ENCODE measurements at places on chromosomes 11 and 22. TPM values are rescaled to one million over a fixed set of nuclear protein-coding genes. Genes with fewer than 3 reads are reported as not detected.

The ANO5 gene
- polyA plus RNA-seq, result 9.6 TPM

The PATE4 gene
- polyA plus RNA-seq, result not detected

The OAF gene
- 26.4 TPM for polyA plus RNA-seq

The PDE2A gene
- 23.2 TPM for polyA plus RNA-seq

The TRIM6 gene
- 0.50 TPM for polyA plus RNA-seq

The TMEM191B gene
- polyA plus RNA-seq, result not detected

DNA sequence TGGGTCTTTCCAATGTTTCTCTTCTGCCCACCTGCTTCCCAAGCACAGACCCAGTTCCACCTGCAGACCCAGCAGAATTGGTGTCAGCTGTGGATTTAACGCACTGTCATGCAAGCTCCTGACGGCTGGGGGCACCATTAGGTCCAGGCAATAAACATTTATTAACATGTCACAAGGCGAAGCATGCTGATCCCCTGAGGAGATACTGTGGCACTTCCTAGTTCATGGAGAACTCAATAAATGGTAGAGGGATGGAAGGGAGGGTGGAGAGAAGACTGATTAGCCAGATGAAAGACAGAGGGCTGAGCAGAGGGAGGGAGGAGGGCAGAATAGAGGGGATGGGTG lies 68.3 kb upstream of the TSPAN18 start:
- DNase-seq, result no peak
- H3K27me3 ChIP-seq, result no peaks in the 10 kb centered on the region
- no peak overlapping the region for H3K27ac ChIP-seq
- no peaks in the 10 kb centered on the region for H3K4me1 ChIP-seq
- no peaks in the 10 kb centered on the region for H3K36me3 ChIP-seq

DNA sequence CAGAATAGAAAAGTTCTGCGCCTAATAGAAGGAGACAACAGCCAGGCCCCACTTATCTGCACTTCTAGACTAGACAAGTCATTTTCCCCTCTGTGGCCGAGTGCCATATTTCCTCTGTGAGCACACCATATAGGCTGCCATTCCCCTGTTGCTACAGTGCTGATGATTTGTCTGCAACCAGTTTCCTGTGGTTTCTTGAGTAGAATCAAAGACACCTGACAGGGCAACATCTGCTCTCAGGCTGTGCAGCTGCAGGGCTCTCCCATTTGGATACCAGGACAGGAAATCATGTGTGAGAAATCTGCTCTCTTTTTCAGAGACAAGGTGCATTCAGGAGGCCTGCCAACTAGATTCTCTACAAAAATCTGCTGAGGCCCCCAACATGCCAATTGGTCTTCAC lies 879.3 kb downstream of the DLG2 start:
- no peak for DNase-seq
- H3K36me3 ChIP-seq, result no peaks in the 10 kb centered on the region
- H3K4me3 ChIP-seq, result no peak overlapping the region
- H3K27ac ChIP-seq, result no peak overlapping the region

DNA sequence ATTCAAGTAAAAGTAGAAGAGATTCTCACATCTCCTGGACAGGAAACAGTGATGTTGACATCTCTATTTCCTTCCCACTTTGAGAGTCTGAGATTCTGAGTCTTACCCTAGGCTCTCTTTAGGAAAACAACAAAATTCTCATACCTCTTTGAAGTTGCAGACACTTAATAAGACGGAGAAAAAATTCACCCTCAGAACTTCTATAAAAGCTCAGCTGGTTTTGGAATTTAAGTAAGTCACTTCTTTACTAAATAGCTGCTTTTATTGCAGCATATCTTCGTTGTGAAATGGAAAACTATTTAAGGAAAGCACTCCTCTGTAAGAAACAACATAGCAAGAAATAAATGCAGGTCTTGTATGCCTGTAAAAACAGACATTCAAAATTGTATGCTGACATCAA lies 79.1 kb downstream of the MSANTD4 start:
- no peaks in the 10 kb centered on the region for H3K4me1 ChIP-seq
- no peak overlapping the region for H3K27ac ChIP-seq
- H3K36me3 ChIP-seq, result no peaks in the 10 kb centered on the region
- no peaks in the 10 kb centered on the region for H3K27me3 ChIP-seq
- H3K4me3 ChIP-seq, result no peak overlapping the region
- DNase-seq, result no peak

DNA sequence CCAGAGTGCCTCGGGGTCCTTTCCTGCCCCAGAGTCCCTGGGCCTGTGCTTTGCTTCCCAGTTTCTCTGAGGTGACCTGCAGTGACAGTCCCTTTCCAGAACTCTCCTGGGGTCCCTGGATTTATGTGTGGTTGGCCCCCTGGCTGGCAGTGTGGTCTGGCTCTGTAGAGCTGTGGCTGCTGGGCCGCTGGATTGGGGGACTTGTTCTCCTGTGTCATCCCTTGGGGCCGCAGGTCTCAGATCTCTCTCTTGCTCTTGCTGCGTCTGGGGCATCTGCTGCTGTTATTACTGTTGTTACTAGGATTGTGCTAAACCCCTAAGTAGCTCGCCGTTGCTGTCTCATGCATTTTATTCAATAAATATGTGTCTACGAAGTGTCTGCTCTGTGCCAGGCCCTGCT lies 31.9 kb downstream of the FAM83F start:
- no peaks in the 10 kb centered on the region for H3K36me3 ChIP-seq
- DNase-seq, result no peak
- H3K27me3 ChIP-seq, result no peaks in the 10 kb centered on the region

GRCh38 chr11:131823772-131824171 lies 453.4 kb downstream of the NTM start:
- DNase-seq, result no peak
- H3K27ac ChIP-seq, result no peak overlapping the region
- H3K27me3 ChIP-seq, result peaks cover 40% of the 10 kb centered on the region
- no peaks in the 10 kb centered on the region for H3K4me1 ChIP-seq
- H3K4me3 ChIP-seq, result no peak overlapping the region
